ENCODE measurements at places on chromosomes 1 and 21.
A peak's percentile ranks its signal among the peaks of the same experiment; 100 is the strongest.

DNA sequence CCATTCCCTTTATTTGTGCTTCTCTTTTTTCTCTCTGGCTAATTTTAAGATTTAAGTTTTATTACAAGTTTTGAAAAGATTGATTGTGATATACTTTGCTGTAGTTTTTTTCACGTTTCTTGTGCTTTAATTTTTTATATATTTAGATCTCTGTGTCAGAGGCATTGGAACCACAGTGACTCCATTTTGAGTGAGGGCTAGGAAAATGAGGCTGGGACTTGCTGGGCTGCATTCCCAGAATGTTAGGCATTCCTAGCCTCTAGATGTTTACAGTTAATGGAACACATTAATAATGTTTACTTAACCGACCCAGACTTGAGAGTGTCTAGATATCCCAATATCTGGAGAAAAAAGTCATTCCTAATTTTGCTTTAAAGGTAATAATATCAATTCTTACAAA is 939.4 kb downstream of the BRINP3 start:
- no peak for DNase-seq

GRCh38 chr1:212655668-212656440 is 43.8 kb downstream of the BATF3 start:
- DNase-seq = peak; percentile 38

DNA sequence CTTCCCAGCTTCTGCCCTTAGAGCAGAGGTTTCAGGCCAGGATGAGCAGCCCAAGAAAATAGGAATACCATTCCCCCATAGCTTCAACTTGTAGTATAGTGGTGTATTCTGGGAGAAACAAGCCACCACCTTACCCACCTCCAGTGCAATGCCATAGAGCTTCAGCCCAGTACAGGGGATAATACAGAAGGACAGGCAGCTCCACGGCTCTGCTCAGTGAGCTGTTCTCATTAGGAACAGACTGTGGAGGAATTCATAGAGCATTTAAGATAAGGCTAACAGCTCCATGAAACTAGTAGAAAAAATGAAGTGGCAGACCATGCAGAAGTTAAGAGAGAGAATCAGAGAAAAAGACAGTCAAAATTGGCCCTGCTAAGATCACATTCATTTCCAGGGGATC is 294.7 kb upstream of the POGK start:
- DNase-seq = no peak

GRCh38 chr21:34808569-34809204 is 139.9 kb downstream of the CLIC6 start:
- DNase-seq = no peak

- DNase-seq = no peak
Measured at GRCh38 chr1:67752306-67752705, 67.3 kb downstream of the GADD45A start.

Data from right atrium auricular region (tissue), 2 donors.